ENCODE measurements at places on chromosomes 1 and 21. TPM values are rescaled to one million over a fixed set of nuclear protein-coding genes. Genes with fewer than 3 reads are reported as not detected.
A peak's percentile ranks its signal among the peaks of the same experiment; 100 is the strongest.

DNA sequence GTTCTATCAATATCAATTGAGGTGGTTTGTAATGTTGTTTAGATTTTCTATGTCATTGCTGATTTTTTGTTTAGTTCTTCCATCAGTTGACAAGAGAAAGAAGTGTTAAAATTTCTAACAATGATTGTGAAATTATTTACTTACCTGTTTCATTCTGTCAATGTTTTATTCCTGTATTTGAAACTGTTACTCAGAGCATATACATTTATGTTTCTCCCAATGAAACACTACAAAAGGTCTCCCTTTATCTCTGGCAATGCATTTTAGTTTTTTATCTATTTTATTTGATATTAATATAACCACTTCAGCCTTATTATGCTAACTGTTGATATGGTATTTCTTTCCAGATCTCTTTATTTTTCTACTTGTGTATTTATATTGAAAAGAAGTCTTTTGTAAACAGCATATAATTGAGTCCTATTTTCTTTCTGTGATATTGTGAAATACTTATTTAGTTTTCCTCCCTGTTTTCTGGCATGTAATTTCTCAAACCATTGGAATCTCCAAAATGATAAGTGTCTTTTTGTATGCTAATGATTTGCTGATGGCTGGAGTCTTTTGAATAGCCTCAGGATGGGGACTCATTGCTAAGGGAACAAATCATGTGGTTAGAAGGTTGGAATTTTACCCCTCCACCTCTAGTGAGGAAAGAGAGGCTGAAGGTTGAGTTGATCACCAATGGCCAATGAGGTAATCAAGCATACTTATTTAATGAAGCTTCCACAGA is 122.0 kb downstream of the ADSS2 start:
- no peak for DNase-seq

NTMT2 gene
- total RNA-seq, result 0.67 TPM

RC3H1 gene
- 29.5 TPM for total RNA-seq

DNA sequence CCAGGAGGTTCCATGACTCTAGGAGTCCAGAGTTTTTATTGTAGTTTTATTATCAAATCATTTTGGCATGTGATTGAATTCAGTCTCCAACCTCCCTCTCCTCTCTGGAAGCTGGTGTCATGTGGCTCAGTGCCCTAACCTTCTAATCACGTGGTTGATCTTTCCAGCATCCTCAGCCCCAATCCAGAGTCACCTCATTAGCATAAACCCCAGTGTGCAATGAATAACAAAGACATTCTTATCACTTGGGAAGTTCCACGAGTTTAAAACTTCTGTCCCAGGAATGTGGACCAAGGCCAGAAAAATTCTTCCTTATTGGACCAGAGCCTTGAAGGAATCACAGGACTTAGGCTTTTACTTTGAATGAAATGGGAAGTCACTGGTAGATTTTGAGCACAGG is 52.2 kb downstream of the KIRREL1 start:
- peak; percentile 17 for DNase-seq

ADAMTSL4 gene
- total RNA-seq, result 5.4 TPM

CHIA gene
- not detected for total RNA-seq

DNA sequence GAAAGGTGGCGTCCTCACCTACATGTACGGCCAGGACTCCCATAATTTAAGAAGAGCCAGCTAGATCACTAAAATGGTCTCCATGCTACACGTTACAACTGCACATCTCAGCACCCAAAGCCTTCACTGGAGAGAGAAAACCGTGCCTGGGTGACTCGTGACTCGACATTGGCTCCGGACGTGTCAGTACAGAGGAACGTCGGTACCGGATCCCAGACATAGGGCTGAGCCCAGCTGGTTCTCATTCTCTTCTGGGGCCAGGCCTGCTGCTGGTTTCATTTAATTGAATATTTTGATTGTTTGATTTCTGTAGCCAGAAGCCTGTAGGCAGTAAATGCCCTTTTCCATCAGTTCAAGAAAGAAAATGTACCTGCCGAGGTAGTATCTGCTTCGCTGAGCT is 93.1 kb downstream of the HHIPL2 start:
- DNase-seq, result no peak

DNA sequence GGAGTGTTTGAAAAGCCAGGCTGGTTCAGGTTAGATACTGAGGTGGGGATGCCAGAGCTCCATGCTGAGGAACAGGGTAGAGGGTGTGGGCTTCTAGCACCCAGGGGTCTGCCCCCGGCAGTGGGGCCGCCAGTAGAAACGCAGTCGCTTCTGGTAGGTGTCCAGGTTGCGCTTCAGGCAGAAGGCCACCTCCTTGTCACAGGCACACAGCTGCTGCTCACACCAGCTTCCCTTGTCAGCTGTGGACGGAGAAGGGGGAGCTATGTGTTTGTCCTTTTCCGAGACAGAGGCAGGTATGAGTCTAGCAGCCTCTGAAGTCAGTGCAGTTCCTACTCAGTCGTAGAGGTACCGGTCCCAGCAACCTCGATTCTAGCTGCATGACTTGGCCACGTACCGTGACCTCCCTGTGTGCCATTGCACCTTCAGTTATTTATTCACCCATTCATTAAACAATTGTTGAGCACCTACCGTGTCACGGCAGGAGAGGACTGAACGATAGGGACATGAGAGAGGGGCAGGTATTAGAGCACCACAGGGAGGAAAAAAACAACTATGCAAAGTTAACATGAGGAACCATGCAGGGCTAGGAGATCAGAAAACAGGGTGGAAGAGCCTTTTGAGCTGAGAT is 5.2 kb downstream of the PLA2G2D start:
- no peak for DNase-seq

DNA sequence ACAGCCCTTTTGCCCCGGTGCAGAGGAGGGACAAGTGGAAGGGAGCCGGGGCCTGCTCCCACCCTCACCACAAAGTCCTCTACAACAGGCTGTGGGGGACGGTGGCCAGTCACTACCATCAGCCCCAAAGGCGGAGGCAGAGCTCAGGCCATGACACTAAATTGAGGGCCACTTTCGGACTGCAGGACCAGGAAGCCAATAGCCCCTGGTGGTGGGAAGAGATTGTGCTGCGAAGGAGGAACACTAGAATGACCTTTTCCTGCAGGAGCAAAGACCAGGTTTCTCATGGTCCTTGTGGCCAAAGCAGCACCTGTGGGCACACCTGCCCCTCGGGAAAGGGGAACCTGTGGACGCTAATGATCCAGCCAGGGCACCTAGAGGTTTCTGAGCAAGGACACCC is 30.3 kb downstream of the ACTA1 start:
- DNase-seq, result no peak

GRCh38 chr21:34705011-34705410 is 36.2 kb downstream of the CLIC6 start:
- no peak for DNase-seq

- no peak for DNase-seq
These were observed at the start of gene FCRL4 for GRCh38 chr1:157597959-157598667. Gene FCRL4 (minus strand): TSS chr1:157598085. CDS start chr1:157597944, 141 bp downstream.

CYP4A22 gene
- total RNA-seq, result not detected

PLA2G2C gene
- total RNA-seq, result not detected

LCE3E gene
- total RNA-seq, result not detected

- DNase-seq, result no peak
These were observed 258.7 kb downstream of the AGBL4 start for GRCh38 chr1:49765034-49765433.

LCE3D gene
- total RNA-seq, result not detected

DNA sequence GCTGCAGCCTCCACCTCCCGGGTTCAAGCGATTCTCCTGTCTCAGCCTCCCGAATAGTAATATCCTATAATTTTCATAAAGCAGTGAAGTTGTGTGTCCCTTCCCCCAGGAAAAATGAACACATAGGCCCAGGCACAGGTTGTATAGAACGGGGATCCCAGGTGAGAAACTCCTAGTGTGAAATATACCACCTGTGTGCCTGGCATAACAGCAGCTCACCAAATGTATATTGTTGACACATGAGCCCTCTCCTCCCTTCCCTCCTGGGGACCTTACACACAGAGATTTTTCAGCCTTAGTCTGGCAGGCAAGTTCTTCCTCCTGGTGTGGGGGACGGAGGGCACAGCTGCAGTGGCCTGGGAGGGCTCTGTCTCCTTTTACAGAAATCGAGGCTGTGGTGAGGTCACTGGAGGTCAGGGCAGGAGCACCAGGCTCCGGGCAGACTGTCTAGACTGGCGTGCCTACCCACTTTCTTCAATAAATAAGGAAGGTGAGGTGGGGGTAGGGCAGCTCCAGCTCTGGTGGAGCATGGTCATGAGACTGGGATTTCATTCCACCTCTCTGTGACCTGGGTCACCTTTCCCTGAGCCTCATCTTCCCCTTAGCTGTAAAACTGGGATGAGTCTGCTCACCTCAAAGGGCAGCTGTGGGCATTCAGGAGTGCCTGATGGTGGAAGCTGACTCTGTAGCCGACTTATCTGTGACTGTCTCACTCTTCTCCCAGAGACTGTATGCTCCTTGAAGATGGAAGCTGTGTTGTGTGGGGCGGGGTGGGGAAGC is 14.3 kb downstream of the RCC1 start:
- DNase-seq, result no peak

GRCh38 chr1:27444632-27445031 is 45.3 kb downstream of the WASF2 start:
- no peak for DNase-seq

GRCh38 chr1:211939876-211940468 is 95.4 kb downstream of the INTS7 start:
- no peak for DNase-seq

DNA sequence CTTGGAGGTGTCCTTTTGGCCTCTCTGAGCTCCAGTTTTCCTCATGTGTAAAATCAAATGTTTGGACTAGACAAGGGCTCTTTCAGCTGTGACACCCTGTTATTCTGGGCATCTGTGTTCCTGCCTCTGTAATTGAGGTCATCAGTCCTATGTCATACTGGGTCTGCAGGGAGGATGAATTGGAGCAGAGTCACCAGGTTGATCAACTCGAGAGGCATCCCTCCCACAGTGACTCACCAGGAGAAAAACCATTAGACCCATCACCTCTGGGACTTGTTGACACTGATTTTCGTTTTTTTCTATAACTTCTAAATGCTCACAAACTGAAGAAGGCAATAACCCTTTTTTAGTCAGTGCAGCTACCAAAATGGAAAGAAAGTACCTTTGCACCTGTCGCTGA is 82.2 kb downstream of the ST6GALNAC5 start:
- DNase-seq, result no peak

DNA sequence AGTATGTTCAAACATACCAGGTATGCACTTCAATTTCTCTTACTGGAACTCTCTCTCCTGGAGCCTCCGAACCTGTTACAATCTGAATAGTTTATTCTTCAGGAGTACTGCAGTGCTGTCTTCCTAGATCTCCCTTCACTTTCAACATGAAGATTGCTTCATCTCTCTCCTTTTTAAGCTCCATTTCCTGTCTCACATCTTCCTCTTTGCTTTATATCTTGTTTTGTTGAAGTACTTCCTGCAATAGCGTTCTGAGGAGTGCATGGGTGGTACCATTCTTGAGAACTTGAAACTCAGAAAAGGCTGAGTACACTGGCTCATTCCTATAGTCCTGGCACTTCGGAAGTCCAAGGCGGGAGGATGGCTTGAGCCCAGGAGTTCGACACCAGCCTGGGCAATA is 15.7 kb upstream of the C1orf146 start:
- DNase-seq, result no peak

VSIG8 gene
- not detected for total RNA-seq

- peak; percentile 23 for DNase-seq
These were observed 285.6 kb downstream of the ASTN1 start for GRCh38 chr1:176878750-176879536.

NCAM2 gene
- 0.54 TPM for total RNA-seq

- DNase-seq, result no peak
These were observed 24.3 kb upstream of the KNCN start for GRCh38 chr1:46575778-46576177.

DNA sequence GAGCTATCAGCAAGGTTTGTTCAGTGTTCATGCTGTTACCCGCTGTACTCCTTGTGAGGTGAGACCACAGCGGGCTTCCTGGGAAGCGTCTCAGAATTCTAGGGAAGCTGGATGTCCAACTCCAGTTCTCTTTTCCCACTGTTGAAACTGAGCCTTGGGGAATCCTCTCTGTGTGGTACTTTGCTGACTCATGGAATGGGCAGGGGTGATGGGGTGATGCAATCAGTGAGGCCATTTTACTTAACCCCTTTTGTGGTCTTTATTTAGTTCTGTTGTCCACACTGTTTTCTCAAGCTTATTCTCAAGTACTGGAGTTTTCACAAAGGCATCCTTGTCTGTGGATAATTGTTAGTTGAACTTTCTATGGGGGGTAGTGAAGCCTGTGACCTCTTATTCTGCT is 42.6 kb downstream of the ACKR1 start:
- DNase-seq, result no peak

DNA sequence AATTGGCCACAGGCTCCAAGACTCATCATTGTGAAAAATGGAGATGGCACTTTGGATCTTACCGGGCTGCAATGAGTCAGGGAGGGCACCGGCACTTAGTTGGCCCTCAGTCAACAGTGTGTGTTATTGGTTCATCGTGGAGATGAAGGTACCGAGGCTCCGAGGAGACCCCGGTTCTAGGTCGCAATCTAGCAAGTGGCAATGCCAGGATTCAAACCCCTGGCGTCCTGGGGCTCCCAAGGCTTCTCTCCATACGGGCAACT is 49.0 kb upstream of the ACOT11 start:
- DNase-seq, result no peak

S100B gene
- total RNA-seq, result 0.69 TPM

DNA sequence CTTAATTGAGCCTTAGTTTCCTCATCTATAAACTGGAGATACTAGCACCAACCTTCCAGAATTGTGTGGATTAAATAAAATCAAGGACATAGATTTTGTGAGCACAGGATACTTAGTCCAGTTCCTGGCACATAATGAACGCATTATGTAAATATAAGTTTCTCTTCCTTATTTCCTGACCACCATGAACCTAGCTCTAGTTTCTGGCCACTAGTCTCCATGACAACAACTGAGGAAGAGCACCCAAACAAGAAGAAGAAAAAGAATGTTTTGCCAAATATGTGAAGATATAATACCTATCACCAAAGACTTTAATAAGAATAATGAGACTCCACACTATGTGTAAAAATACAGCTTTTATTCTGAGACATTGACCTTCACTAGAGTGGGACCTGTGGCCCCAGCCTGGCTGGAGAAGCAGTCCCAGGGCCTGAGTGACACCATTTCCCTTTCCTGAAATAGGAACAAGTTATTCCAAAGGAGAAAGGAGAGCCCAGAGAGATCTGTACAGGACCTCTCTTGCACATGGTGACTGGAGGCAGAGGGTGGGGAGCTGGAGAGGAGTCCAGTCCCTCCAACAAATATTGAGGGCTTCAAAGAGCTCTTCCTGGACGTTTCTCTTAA is 940 bp upstream of the USF1 start:
- no peak for DNase-seq

- no peak for DNase-seq
These were observed 11.1 kb downstream of the CPT2 start for GRCh38 chr1:53207726-53208125.

DNA sequence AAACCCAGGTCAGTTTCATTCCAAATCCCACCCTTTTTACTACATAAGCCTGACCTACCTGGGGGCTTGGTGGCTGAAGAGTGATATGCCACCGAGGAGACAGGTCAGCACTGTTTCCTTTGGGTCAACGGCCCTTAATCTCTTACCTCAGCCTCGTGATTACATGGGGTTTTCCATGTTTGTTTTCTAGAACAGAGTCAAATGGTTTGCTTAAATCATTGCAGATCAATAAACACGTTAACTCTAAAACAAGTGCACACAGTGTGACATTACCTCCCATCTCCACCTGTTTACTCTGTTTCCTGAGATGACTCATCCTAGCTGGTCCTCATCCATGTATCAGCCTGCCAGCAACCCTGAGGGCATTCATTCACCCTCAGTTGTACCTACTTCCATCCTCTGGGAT is 40.8 kb upstream of the TP53BP2 start:
- DNase-seq, result no peak
